CD4-positive, alpha-beta T cell treated with Interleukin-17A for 1 hour (primary cell): ENCODE measurements at places on chromosomes 16 and 17.

DNA sequence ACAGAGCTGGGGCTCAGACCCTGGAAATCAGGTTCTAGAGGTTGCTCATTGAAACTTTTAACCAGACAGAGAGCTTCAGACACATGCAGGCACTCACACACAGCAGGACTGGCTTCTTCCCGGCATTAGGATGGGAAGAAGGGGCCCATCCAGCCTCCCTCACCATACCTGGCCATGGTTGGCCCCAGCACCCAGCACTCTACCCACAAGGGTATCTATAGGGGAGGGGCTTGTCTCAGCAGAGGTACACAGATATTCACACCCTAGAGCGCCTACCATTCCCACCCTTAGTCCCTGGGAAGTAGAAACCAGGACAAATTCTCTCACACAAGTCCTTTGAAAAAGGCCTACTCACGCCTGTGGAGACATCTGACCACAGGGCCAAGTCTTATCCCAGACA is 20.5 kb upstream of the CCL2 start:
- no peak for DNase-seq

GRCh38 chr17:79953335-79953734 is 82.3 kb downstream of the TBC1D16 start:
- no peak for DNase-seq

GRCh38 chr17:77724876-77725615 is 233.5 kb upstream of the TNRC6C start:
- DNase-seq = no peak

- DNase-seq = no peak
Observed at GRCh38 chr17:82881900-82882714, 42.3 kb upstream of the ZNF750 start.

DNA sequence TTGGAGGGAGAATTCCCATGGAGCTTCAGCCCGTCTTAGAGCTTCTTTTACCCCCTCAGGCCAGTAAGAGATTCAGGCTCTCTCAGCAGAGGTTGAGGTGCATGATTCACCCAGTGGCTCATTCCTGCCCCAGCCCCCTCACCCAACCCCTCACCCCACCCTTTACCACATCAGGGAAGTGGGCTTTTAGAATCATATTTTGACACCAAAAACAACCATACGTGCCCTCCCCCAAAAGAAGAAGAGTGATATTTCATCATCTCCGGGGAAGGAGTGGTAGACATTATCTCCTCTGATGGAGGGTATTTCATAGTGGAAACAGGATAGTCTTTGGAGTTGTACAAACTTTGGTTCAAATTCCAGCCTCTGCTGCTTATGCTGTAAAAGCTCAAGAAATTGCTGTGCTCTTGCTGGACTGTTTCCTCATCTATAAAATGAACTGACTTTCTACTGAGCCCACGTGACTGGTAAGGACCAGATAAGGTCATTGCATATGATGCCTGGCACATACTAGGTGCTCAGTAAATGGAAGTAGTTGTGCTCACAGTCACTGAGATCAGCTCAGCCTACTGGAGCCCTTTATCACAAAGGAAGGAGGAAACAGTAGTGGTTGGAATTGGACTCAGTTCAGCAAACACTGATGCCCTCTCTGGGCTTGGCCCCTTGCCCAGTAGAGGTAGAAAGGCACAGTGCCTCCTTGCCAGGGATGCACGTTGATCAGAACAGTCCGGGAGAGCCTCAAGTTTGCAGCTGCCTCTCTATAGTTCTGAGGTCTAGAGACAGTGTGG is 18.3 kb upstream of the CCL5 start:
- peak; percentile 52 for DNase-seq

DNA sequence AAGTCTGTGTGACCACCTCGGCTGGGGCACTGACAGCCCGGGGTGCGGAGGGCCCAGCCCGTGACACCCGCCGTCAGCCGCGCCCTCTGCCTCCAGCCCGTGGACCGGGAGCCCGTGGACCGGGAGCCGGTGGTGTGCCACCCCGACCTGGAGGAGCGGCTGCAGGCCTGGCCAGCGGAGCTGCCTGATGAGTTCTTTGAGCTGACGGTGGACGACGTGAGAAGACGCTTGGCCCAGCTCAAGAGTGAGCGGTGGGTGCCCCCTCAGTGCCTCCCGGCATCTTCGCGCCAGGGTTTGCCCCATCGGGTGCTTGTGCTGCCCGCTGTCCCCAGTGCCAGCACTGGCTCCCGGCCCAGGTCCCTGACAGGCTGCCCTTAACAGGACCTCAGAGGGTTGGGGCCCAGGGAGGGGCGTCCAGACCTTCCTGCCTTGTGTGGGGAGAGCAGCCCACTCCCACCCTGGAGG is 13.7 kb downstream of the CENPX start:
- DNase-seq = no peak

- no peak for DNase-seq
Observed at GRCh38 chr16:88779406-88780141, 5.4 kb downstream of the PIEZO1 start.

DNA sequence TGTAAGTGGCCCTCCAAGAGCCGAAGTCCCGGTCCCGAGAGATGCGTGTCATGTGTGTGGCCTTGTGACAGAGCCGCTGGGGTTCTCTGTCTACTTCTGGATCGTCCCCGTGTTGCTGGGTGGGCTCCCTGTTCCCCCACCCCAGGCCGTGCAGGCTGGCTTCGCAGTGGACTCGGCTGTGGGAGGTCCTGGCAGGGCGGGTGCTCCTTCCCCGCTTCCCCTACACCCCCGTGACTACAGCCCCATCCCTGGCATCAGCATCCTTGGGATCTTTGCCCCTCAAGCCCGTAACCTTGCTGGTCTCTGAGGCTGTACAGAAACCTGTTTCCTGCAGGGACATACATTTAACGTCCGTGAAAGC is 136.3 kb downstream of the BANP start:
- no peak for DNase-seq

DNA sequence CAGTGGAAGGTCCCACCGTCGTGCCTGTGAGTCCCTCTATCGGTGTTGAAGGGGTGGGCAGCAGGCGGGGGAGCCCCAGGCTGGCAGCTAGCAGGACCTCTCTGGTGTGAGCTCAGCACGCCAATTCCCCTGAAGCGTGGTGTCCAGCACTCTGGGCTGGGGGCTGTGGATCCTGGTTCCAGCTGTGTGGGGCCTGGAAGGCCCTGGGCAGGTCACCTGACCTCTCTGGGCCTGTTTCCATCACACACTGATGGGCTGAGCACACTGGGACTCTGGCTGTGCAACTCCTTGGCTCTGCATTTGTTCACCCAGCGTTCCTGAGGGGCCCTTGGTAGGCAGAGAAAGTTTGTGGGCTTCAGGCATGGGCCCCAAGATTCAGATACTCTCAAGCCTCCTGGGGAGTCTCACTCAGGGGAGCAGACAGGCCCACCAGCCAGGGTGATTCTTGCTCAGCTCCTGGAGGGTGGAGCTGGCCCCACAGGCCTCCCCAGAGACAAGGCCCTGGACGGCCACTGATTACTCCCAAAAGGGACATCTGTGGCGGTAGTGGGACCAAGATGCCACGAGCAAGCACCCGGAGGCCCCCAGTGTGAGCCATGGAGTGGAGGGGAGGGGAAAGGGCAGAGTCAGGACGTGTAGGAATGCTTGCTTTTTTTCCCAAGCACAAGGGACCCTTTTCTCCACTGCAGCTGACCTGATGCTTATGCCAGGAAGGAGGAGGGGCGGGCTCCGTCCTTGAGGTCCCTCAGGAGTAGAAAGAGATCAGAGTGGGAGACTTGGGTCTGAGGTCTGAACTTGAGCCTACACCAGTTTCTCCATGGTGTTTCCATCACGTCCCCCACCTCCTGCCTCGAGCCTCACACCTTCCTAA is 8.5 kb downstream of the SCGB1C2 start:
- DNase-seq = no peak

- DNase-seq = no peak
Observed at GRCh38 chr17:7355573-7355972, 617 bp downstream of the TMEM95 start.

GRCh38 chr16:54412037-54412436 is 125.5 kb upstream of the IRX3 start:
- DNase-seq = no peak

DNA sequence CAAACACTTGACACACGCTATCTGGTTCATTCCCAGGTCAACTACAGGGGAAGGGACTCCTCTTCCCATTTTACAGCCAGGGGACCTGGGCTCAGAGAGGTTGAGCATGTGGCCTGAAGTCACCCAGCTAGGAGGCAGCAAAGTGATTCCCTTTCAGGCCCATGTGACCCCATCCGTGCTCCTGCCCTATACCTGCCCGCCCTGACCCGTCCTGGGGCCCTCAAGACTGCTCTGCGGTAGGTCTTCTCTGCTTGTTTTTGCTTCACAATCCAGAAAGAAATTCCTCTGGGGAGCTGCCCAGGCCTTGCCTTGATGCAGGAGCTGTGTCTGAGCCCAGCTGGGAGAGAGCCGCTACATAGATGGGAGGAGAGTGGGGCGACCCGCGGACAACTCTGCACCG is 161.4 kb downstream of the SDK2 start:
- no peak for DNase-seq

DNA sequence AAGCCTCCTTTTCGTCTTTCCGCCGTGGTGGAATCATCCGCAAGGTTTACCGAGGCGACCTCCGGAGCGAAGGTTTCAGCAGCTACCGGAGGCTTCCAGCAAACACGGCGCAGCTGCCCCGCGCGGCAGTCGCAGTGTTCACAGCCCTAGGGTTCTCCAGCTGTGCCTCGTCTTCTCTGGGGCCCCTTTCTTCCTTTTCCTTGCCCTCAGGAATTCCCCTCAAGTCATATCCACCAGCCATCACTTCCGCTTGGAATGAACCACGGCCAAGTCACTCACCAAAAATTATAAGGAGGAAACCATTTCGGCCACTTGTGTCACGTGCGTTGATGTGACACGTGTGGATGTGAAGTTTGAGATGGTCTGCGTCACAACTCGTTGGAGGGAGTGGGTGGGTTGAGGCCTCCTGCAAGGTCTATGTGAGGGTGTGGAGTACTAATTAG is 636 bp upstream of the ERN1 start:
- peak; percentile 84 for DNase-seq

DNA sequence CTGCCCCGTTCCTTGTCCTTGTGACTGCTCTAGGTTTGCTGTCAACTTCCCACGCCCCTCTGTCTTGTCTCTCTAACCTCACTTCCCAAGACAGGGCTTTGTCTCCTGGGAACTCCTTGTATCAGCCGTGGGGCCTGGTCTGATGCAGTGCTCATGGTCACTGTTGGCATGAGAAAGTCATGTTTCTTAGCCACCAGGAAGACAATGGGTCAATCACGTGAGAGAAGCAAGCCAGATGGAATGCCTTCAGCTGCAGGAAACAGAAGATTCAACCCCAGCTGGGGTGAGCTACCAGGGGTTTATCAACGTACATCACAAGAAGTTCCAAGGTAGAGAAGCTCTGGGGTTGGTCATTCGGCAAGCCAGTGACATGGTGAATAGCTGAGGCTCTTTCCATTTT is 116.6 kb downstream of the IRF8 start:
- DNase-seq = no peak

GRCh38 chr17:42315402-42316156 is 27.3 kb downstream of the STAT5A start:
- DNase-seq = peak; percentile 45

DNA sequence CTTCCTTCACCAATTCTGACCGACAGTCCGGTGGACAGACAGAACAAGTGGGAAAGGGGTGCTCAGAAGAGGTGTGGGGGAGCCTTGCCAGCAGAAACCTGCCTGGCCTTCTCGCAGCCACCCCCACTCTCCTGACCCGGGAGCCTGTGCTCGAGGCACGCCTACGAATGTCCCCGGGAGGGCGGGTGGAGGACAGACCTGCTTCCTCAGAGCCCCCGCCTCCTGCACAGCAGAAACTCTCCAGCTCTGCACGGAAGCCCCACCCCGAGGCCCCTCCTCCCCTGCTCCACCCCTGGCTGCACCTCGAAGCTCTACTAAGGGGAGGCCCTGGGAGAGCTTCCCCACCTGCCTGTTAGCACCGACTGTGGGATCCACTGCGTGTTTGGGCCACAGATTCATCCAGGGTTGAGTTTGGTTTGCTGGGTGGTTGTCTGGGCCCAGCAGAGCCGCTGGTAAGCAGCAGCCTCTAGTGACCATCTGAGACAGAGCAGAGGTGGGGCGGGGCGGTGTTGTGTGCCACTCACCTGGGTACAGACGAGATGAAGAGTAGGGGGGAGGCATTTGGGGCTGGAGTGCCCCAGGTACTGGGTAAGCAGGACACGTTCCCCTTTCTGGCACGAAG is 6.2 kb downstream of the TAF1C start:
- no peak for DNase-seq

GRCh38 chr16:31386157-31386984 is 6.8 kb upstream of the ITGAD start:
- peak; percentile 42 for DNase-seq

GRCh38 chr16:11147754-11148444 is 108.1 kb downstream of the SOCS1 start:
- DNase-seq = no peak

DNA sequence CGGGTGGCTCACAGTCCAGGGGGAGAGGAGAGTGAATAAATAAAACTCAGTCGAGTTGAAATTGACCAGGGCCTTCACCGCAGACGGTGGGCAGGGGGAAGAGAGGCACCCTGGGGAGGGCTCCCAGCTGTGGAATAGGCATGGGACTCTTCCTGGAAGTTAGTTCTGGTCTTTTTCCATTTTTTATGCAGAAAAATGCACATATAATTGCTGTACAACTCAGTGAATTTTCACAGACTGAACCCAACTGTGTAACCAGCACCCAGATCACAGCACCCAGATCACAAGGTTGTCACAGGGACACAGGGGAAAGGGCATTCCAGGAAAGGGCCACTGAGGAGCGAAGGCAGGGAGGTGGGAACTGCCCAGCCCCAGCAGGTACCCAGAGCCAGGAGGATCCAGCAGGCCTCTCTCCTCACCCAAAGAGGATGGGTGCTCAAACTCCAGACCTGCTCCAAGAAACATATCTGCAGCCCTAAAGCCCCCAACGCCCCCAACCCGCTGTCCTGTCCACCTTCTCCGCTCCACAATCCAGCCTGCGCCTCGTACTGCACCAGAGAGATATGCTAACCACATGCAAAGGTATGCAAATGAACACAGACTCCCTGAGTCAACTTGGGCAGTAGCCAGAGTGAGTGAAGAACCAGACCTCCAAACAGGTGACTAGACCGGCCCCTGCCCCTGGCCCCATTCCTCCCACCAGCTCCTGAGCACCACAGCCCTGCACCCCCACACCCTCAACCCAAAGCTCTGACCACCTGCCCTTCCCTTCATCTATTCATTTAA is 29.1 kb upstream of the EIF1 start:
- no peak for DNase-seq

- no peak for DNase-seq
Observed at GRCh38 chr16:77612596-77612995, 109.7 kb upstream of the NUDT7 start.

DNA sequence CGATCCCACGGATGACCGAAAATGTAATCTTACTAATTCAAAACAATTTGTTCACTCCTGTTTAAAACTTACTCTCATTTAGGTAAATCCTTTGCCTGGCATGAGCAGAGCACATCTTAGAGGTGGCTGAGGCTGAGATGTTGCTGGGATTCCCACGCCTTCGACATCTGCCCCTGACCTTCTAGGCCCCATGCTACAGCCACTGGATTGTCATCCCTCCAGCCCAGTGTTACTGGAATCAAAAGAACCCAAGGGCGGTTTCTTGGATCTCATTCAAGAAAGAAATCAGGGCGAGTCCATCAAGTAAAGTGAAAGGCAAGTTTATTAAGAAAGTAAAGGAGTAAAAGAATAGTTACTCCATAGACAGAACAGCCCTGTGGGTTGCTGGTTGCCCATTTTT is 64.5 kb upstream of the SHISA6 start:
- DNase-seq = no peak

- DNase-seq = no peak
Observed at GRCh38 chr16:8496364-8496763, 93.9 kb downstream of the TMEM114 start.

- no peak for DNase-seq
Observed at GRCh38 chr16:77974883-77975282, 47.5 kb upstream of the CLEC3A start.
